DMS53 (cell line): ENCODE measurements at places on chromosomes 11 and 22.
A peak's percentile ranks its signal among the peaks of the same experiment; 100 is the strongest.

GRCh38 chr22:43155789-43156188 is 4.4 kb downstream of the TSPO start:
- no peak for DNase-seq

- DNase-seq = no peak
These were observed 558.1 kb downstream of the ETS1 start for GRCh38 chr11:128029219-128029722.

DNA sequence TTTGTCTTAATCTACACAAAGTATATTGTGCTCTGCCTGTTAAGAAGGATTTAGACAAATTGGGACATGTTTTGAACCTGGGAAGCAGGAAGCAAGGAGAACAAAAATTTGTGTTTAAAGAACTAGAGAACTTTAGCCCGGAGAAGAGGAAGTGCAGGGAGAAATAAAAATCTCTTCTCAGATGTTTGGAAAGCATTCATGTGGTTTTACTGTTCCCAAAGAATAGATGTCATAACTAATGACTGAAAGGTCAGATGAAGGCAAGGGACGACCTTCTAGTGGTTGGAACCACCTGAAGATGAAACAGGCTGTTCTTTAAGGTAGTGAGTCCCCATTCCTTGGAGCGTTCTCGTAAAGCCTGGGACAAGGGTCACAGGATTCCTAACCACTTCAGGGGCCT is 38.3 kb downstream of the IRAG1 start:
- no peak for DNase-seq

GRCh38 chr11:33709466-33709865 is 8.8 kb upstream of the C11orf91 start:
- DNase-seq = no peak

DNA sequence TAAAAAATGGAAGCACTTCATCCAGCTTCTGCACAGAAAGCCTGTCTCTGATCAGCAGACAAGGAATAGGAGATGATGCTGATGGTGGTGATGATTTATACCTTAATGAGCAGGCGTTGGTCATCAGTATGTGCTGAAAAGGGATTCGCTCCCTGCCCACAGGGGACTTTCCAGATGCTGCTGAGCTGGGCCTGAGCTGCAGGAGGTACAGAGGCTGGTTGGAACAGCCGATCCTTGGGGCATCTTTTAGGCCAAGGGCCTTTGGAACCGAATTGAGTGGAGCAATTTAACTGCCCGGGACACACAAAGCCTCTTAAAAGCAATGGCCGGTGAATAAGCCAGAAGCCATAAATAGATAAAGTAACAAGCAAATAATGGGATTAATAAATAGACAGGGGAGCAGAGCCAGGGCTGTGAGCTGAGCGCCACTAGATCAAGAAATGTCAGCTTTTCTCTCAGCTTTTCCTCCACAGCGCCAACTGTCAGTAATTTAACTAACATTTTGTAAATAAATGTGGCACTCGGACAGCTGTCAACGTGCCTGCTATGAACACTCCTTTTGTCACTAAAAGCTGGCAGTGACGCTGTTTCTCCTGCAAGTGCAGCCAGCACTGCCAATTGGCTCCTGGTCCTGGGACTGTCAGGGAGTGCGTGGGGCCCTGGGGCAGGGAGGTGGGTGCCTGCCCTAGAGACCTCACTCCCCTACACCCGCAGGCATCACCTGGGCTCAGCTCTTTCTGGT is 562.3 kb downstream of the NTM start:
- DNase-seq = no peak

DNA sequence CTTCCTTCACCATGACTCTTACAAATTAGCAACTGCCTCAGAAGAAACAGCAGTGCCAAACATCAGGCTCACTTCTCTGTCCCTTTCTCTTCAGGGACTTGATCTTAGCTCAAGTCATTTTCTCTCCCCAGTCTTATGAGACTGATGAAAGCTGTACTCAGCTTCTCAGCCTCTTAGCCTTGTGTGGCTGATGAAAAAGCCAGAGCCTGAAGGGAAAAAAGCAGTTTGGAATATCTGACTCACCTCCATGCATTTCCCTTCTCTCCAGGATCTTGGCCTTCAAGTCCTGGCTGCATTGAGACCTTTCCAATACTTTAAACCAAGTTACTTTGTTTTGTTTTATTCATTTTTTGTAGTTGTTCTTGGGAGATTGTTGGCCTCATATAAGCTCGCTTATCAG is 195.9 kb downstream of the SPON1 start:
- DNase-seq = no peak

DNA sequence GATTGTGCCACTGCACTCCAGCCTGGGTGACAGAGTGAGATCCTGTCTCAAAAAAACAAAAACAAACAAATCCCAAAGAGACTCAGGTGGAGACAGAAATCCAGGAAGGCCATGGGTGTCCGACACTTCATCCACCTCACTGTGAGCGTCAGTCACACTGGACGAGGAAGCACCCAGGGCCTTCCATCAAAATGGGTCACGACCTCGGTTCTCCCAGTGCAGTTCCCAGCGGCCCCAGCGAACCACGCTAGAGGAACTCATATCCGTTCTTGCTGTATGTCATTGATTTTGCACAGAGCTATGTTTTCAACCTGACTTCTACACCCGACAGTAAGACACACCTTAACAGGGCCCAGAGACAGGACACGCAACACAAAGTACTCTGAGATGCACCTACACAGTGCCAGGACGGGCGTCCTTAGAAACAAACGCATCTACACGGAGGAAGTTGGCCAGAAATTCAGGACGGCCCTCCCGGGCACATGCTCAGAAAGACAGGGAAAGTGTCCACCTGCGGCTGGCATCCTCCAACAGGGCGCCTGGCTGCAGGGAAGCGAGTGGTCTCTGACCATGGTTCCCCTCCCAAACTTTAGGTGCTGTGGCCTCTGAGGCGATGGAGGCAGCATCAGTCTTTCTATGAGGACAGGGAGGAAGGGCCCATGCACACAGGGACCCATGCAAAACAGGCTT is 410.5 kb downstream of the CTTN start:
- DNase-seq = no peak

GRCh38 chr11:124543145-124543544 is 309 bp downstream of the OR8B12 start:
- no peak for DNase-seq

GRCh38 chr11:16346975-16347374 is 9.4 kb downstream of the SOX6 start:
- no peak for DNase-seq

GRCh38 chr22:25741692-25742626 is at the start of gene MYO18B:
MYO18B (plus strand) TSS chr22:25742188; CDS start chr22:25761093, 18,905 bp downstream.
- DNase-seq = no peak

GRCh38 chr22:36281781-36282327 is 28.9 kb downstream of the APOL1 start:
- DNase-seq = no peak

DNA sequence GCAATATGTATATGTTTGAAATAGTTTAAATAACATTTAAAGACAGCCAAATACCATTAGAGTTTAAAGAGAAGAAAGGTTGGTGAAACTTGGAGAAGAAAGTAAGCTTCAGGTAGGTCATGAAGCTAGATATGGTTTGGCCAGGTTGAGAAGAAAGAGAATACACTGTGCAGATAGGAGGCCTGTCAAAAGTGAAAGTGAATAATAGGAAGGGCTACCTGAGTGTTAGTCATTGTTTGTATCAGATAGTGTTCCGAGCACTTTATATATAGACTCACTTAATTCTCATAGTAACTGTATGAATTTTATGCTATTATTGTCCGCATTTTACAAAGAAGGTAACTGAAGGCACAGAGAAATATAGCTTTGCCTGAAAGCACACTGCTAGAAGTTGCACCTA is 56.9 kb downstream of the USP47 start:
- no peak for DNase-seq

GRCh38 chr11:77470971-77471370 is 2.9 kb downstream of the PAK1 start:
- no peak for DNase-seq

DNA sequence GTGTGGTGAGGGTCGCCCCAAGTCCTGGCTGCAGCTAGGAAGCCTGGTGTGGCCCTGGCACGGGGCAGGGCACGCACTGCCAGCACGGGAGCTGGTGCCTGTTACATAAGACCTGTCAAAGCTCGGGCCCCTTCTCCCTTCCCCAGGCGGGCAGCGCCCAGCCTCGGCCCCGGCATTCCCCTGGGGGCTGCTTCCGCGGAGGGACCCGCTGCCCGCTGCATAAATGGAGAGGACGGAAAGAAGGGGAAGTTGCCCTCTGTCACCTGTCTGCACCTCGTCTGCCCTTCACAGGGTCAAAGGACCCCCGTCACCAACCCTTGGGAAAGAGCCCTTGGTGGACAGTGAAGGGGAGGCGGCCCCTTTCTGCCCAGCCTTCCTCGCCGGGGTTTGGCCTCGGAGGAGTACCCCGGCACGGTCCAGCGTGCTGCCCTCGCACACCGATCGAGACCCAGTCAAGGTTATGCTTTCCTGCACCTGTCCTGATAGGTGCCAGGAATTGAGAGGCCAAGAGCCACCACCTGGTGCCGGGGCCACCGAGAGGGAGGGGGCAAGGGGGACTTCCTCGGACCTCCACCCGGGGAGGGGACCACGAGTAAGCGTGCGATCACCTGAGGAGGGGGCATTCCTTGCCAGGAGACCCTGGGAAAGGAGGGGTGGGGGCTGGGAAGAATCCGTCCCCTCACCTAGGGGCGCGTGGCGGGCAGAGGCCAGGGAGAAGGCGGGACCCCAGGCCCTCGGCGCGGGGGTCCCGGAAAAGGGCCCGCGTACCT is 16.8 kb upstream of the MFRP start:
- peak; percentile 71 for DNase-seq

DNA sequence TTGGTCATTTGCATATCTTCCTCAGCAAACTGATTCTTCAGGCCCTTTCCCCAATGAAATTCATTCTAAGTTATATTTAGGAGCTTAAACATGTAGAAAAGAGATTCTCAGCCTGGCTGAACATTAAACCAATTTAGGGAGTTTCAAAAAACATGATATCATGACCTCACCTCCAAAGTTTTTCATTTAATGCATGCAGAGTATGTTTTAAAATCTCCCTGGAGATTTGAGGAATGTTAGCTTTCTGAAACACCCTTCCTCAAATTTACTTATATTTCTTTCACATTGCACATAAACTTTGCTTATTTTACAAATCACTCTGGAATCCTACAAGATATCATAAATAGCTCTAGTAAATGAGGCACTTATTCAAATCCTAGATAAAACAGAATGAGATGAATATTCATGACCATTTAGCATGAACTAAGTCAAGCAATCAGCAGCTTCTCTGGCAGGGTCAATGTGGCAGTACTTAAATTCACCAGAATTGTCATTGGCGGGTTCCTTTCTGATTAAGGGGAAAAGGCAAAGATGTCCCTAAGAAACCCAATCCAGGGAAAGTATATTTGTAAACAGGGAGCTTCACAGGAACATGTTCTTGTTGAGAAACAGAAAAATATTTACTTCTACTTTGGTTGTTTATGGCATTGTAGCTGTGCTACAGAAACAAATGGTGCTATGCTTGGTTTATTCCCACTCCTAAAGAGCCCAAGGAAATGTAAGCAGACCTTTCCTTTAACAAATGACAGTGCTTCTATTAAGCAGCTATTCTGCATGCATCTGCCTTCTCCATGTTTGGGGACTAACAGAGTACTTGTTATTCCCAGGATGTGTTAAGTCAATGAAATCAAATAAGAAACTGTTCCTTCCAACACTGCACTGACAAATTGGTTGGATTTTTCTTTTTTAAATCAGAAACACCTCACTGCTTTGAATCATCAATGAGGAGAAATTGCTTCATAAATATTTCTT is 162.3 kb downstream of the C11orf87 start:
- no peak for DNase-seq

DNA sequence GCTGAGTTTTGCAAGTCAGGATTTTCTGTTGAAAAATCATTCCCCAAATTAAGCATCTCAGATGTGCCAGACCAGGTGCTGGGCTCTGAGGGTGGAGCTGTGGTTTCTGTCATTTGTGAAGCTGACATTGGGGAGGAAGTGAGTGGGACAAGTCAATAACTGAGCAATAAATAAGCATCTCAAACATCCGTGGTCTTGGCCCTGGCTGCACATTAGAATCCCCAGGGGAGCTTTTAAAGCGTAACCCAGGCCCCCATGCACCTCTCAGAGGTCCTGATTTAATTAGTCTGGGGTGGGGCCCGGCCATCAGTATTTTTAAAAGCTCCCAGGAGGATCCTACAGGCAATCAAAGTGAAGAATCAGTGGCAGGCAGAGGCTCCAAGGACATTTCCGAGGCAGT is 420.0 kb downstream of the MN1 start:
- DNase-seq = no peak

DNA sequence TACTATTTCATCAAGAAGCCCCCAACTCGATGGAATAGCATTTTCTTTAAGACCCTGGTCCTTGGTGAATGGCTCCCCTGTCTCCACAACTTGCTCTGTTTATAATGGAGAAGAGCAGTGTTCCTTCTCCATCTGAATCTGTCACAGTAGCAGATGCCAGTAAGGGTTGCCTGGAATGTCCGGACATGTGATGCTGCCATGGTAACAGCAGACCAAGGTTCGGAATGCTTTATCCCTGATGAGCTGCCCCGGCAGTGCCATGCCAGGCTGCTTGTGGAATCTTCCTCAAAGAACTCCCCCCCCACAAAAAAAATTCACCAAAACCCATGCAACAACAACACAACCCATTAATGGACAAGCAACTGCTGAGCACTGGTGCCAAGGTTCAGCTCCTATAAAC is 72.5 kb downstream of the KCNC1 start:
- no peak for DNase-seq

GRCh38 chr11:61994981-61995380 is 27.5 kb upstream of the FTH1 start:
- DNase-seq = no peak

DNA sequence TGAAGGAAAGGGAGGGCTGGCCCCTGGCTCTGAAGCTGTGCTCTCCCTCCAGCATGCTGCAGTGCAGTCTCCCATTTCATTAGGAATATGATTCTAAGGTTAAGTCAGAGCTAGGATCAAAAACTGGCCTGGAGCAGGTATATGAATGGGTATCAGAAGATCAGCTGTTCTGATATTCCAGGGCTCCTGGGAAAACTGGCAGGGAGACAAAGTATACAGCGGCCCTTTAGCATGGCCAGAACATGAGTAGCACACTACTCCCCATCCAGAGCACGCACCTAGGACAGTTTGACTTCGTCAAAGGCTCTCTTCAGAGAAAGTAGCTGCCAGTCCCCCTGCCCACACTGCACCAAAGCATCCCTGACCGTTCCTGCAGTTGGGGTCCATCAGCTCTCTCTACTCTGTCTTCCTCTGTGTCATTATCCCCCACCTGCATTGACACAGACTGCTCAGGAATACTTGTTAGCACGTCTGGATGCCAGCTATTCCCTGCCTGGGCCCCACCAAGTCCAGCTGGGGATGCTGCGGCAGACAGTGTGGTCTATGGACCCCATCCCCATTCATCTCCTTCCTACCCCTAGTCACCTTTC is 4.0 kb upstream of the FCHSD2 start:
- DNase-seq = no peak
